T-helper 17 cell (primary cell): ENCODE measurements at places on chromosomes 1 and 21. TPM values are rescaled to one million over a fixed set of nuclear protein-coding genes. Genes with fewer than 3 reads are reported as not detected.

Gene MAGOH
- total RNA-seq: 57.6 TPM

Gene ARMH1
- total RNA-seq: 56.8 TPM

Gene SLC44A5
- total RNA-seq: 1.1 TPM

Gene GJC2
- total RNA-seq: 1.9 TPM

Gene GJB3
- total RNA-seq: not detected

Gene COL9A2
- total RNA-seq: 2.6 TPM

Gene PAX7
- total RNA-seq: not detected

Gene VTCN1
- total RNA-seq: not detected

Gene C1orf167
- total RNA-seq: not detected

Gene SLC44A3
- 0.68 TPM for total RNA-seq

Gene KIF26B
- total RNA-seq: not detected

Gene TEDDM1
- total RNA-seq: not detected

Gene CRNN
- not detected for total RNA-seq

Gene AMY1A
- not detected for total RNA-seq

Gene TGFB2
- total RNA-seq: 0.17 TPM

Gene CR1
- 28.3 TPM for total RNA-seq
